ENCODE measurements at places on chromosomes 1 and 21.

DNA sequence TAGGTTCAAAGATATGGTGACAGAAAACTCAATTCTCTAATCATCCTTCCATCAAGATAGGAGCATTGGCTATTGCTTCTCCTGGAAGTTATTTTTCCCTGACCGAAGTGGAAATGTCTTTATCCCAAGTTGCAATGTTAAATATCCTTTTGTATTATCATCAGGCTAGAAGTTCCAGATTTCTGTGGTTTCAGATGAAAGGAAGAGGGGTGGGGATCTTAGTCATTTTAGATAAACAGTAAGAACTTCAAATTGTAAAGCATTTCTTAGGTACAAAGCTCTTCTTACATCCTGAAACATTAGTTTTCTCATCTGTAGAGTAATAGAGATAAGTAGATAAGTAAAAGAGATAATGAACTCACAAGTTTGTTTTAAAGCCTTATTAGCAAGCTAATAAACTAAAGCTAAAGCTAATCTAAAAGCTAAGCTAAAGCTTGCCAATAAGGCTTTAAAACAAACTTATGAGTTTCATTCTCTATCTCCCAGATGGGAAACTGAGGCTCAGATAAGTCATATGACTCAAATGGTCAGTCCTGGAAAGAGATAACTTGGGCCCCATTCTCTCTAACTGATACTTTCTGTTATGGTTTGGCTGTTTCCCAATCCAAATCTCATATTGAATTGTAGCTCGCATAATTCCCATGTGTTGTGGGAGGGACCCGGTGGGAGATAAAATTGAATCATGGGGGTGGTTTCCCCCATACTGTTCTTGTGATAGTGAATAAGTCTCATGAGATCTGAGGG is 99.2 kb upstream of the KCNK2 start:
- DNase-seq = no peak

GRCh38 chr1:89257041-89257440 is 15.6 kb downstream of the GBP5 start:
- DNase-seq = no peak

DNA sequence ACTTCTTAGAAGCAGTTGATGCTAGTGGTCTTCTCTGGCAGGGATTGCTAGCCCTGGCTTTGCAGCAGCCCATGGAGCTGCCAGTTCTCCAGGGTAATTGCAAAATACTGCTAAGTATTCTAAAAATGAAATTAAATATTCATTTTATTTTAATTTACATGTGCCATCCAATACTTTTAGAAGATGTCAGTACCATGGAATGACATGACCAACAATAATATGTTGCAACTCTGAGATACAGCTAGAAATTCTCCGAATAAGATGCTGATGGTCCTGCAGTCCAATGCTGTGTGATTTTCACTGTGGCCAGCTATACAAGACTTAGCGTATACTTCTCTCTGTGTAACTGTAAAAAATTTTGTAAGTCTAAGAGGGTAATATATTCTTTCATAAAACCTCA is 20.0 kb upstream of the WARS2 start:
- DNase-seq = no peak

GRCh38 chr1:61093525-61094137 is 11.3 kb downstream of the NFIA start:
- no peak for DNase-seq

GRCh38 chr1:41343790-41344699 is 17.2 kb upstream of the FOXO6 start:
- no peak for DNase-seq

- no peak for DNase-seq
Measured at GRCh38 chr1:161082996-161083747, 6.2 kb downstream of the NECTIN4 start.

DNA sequence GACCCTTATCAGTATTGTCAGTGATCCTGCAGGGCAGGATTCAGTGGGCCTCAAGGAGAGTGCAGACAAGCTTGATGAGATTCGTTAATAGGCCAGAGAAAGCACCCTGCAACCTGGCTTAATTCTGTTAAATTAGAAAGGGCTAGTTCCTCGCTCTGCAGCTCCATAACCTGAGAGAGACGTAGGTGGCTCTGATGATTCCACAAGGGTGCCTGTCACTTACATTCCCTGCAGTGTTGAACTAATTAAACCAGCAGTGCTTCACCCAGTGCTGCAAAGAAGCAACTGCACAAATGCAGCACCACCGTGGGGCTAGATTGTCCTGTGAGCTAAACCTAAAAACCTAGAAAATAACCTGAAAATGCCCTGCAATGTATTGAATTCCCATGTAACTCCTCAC is 270.8 kb downstream of the CACNA1E start:
- no peak for DNase-seq

DNA sequence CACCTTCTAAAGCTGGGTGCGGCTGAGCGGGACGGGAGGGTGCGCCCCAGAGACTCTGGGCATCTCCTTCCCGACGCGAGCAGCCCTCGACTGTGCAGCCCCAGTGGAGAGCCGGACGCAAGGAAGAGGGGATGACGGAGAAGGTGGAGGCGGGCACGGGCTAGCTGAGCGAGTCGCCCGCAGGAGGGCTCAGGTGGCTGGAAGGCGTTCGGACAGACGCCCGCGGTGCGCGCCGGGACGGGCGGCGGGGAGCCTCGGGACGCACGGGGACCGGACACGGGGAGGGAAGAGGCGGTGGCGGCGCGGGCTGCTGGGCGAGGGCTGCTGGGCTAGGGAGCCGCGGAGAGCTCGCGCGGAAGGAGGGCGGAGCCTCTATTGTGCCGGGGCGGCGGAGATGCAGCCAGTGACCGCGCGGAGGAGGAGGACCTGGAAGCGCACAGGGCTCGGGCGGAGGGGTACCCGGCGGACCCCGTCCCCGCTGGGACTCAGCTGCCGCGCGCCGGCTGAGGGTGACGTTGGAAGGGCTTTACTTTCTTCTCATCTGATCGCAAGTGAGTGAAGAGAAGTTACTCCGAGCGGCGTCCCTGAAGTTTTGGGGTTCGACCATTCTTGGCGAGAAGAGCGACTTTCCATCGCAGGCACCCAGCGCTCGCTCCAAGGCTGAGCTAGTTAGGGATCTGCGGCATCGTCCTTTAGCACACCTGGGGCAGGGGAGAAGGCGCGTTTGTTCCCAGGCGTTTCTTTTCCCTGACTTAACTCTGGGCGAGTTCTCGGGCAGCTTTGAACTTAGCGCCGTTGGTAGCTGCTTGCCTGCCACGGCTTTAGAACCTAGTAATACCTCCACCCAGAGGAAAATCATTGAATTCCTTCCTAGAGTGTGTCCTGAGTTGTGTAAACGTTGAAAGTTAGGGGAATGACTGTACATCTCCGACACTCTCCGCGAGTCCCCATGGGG is at the start of gene OLFML2B:
OLFML2B (minus strand) TSS at position 323 of the 955 bp plus-strand sequence. CDS start 439 bp downstream, outside the sequence.
- peak; percentile 91 for DNase-seq

DNA sequence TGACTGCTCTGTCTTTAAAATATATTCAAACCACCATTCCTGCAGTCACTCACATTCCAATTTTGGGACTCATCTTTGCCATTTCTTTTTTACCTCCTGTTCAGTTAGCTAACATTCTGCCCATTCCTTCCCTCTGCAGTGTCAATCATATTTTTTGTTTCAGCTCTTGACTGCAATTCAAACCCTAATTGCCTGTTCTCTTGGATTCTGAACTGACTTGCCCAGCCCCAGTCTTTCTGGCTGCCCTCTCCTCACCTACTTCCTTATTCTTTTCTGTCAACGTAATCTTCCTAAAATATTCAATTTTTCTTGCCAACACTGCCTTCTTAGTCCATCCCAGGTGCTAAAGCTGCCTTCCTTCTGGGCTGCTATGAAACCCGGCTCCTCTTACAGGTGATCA is 6.1 kb downstream of the PRDM2 start:
- no peak for DNase-seq

DNA sequence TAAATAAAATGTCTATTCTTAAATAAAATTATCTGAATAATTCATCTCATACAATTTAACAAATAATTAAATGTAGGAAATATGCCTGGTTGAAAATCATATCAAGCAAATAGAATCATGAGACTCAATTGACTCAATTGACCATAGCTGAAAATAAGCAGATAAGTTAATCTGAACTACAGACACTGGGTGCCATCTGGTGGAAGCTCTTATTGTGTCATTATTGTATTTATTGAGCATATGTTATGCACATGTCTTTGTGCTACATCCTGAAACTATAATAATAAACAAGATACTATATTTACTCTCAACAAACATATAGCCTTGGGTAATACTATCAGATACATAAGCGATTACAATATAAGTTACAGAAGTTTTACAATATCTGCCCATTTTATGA is 41.0 kb downstream of the BRINP3 start:
- DNase-seq = no peak

GRCh38 chr21:37552496-37553029 is 186.0 kb downstream of the DYRK1A start:
- DNase-seq = no peak

Measured in posterior cingulate gyrus (tissue), 11 donors.